Glutamatergic neuron (in vitro differentiated cells): ENCODE measurements at places on chromosomes 1 and 21.

- no peak for DNase-seq
These were observed 14.9 kb downstream of the CREG1 start for GRCh38 chr1:167538657-167539056.

DNA sequence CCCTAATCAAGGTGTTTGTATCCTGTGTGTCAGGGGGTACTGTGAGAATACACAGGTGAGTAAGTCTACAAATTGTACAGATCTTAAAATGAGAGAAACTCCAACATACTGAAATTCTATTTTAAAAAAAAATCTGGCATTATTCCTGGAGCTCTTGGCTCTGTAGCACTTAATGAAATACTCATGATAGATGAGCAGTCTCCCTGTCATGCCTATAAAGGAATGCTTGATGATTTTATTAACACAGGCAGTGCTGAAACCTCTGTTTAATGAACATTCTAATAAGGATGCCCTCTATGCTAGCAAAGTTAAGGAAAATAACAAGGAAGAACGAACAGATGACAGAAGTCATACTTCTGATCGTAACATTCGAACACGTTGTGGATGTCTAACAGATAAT, 233.9 kb upstream of the NEGR1 start:
- no peak for DNase-seq

GRCh38 chr1:14117700-14118099, 417.7 kb downstream of the PRDM2 start:
- no peak for DNase-seq

- DNase-seq = no peak
These were observed 290.9 kb downstream of the HLX start for GRCh38 chr1:221170171-221170570.

- no peak for DNase-seq
These were observed 295.6 kb downstream of the PTPRC start for GRCh38 chr1:198934426-198934825.

- no peak for DNase-seq
These were observed 54.2 kb downstream of the ITSN1 start for GRCh38 chr21:33696465-33696864.

GRCh38 chr1:244849189-244849866, 13.9 kb downstream of the COX20 start:
- DNase-seq = no peak

- no peak for DNase-seq
These were observed 53.2 kb downstream of the LAMC2 start for GRCh38 chr1:183239220-183239742.

DNA sequence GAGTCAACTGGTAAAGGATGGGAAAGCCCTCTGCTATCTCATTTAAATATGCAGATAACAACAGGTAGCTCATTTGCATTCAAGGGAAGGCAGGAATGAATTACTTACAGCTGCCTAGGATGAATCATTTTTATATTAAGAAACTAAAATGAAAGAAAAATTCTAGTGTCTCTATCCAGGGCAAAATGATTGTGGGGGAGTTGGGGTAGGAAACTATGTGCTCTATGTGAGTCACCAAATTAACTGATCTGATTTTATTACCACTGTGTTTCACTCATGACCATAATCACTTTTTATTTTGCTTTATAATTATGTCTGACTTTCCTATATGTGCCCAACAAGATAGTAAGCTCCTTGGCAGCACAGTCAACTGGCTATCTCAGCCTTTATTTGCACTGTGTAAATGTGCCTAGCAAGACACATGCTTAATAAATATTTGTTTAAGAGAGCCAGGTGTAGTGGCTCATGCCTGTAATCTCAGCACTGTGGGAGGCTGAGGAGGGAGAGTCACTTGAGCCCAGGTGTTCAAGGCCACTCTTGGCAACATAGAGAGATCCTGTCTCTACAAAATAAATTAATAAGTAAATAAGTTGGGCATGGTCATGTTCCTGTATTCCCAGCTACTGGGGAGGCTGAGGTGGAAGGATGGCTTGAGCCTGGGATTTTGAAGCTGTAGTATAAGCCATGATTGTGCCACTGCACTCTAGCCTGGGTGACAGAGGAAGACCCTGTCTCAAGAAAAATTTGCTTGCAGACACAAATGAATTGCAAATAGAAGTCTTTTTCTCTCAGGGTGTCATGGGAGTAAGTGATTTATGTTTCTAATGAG, 84.1 kb downstream of the SPAG17 start:
- DNase-seq = no peak

- no peak for DNase-seq
These were observed 4.5 kb upstream of the FNBP1L start for GRCh38 chr1:93443454-93443853.

GRCh38 chr1:115251856-115252255, 86.2 kb downstream of the NGF start:
- no peak for DNase-seq

- no peak for DNase-seq
These were observed 33.7 kb downstream of the XCL2 start for GRCh38 chr1:168509875-168510791.

DNA sequence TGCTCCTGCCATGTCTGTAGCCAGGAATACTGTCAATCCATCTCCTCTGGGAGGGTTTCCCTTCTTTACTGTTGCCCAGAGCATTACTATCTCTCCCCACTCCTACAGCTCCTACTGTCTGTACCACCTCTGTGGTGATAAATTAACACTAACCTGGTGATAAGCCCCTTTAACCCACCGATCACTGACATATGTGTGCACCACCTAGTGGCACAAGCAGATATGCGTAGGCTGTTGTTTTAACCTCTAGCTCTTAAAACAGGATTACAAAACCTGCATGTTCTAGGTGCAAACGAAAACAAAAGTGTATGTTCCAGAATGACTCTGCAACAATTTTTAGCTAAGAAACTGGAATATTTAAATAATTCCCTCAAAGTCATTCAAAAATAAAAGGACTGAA, 93.9 kb upstream of the BEND5 start:
- no peak for DNase-seq

- no peak for DNase-seq
These were observed 147.0 kb upstream of the COA6 start for GRCh38 chr1:234226113-234226818.

DNA sequence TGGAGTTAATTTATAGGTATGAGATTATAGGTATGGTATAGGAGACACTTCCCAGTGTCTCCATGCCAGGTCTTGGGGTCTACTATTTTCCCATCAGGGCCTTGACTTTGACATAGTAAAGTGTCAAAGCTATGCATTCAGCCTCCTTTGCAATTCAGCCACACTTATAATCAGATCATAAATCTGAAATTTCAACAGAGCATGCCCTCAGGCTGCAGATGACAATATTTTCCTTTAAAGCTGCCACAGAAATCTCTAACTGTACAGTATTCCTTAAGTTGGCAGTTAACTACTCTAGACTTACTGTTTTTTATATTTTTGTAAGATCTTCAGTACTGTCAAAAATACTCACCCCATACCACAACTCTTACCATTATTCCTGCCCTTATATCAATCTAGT, 30.2 kb upstream of the RGS7 start:
- no peak for DNase-seq

- no peak for DNase-seq
These were observed 28.9 kb upstream of the H3-3A start for GRCh38 chr1:226033582-226033981.

- no peak for DNase-seq
These were observed 48.4 kb downstream of the TRMT1L start for GRCh38 chr1:185108321-185108720.

GRCh38 chr1:188372821-188373220, 1544.1 kb downstream of the PLA2G4A start:
- DNase-seq = no peak

DNA sequence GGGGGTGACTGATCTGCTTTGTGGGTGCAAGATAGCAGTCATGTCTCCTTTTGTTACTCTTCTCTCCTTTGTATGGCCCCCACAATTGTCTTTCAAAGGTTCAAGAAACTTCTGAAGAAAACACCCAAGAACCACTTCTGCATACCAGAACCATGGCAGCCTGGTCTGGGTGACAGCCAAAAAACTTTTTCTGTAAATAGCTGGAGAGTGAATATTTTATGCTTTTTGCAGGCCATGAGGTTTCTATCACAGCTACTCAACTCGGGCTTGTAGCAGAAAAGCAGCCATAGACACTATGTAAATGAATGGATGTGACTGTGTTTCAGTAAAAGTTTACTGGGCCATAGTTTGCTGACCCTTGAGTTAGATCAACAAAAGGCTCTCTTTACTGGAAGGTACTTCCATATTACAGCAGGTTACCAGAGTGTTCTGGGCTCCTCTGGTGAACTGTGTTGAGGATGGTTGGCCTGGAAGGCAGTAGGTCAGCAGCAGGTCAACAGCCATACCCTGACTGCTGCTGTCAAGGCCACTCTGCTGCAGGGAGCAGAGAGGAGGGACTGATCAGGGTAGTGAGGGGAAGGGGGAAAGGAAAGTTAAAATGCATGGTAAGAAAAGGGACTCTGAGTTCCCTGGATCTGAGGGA, 116.4 kb downstream of the GDAP2 start:
- no peak for DNase-seq
